CD4-positive, alpha-beta T cell treated with Interleukin-12 subunit alpha and Interleukin-12 subunit beta, for 1 hour (primary cell): ENCODE measurements at places on chromosomes 4 and X.

GRCh38 chr4:30720021-30720660, at the start of gene PCDH7:
PCDH7 (plus strand) TSS chr4:30720369; CDS start chr4:30721423, 1,054 bp downstream.
- no peak for DNase-seq

DNA sequence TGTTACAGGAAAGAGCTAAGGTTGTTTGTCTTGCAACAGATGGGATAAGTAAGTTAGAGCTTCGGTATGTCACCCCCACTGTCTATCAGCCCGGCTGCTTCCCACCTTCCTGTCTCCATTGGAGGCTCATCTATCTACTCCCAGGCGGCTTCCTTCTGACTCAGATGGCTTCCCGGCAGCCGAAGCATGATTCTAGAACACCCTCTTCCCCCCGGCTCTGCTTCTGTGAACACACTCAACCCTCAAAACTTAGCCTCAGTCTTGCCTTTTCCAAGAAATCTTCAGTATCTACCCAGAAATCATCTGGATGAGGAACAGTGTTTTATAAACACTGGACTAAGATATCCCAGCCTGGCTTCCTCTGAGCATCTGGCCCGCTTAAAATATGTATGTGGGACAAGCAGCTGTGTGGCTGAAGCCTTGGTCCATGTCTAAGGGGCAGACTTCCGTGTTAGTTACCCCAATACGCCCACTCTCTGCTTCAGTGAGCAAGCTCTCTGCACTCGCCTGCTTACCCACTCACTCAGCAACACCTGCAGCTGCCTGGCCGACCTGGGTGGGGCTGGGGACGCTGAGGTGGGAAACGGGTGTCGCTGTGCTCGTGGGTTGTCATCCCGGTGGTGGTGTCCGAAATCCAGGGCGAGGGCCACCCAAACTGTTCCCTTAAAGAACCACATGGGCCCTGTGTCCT, 12.0 kb upstream of the SLC2A9 start:
- DNase-seq = no peak

- no peak for DNase-seq
Observed at GRCh38 chr4:186912606-186913005, 188.9 kb upstream of the FAT1 start.

- no peak for DNase-seq
Observed at GRCh38 chr4:6647582-6648230, 7.2 kb downstream of the MRFAP1 start.

GRCh38 chrX:23332888-23333821, 1.5 kb upstream of the PTCHD1 start:
- no peak for DNase-seq

DNA sequence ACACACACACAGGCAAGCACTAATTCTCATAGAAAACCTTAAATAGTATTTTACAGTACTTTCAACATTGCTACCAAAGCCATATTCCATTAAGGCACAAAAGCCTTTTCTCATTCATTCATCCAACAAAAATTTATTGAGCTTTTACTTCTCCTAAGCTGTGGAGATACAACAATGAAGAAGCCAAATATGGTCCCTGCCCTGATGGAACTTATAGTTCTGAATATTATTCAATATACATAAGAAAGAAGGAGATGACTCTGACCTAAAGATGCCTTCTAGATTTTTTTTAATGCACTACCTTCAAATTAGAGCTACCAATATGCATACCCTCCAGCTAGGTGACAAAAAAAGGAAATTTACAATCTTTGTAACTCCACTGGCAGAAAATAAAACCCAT, 90.0 kb upstream of the WDR44 start:
- DNase-seq = no peak

DNA sequence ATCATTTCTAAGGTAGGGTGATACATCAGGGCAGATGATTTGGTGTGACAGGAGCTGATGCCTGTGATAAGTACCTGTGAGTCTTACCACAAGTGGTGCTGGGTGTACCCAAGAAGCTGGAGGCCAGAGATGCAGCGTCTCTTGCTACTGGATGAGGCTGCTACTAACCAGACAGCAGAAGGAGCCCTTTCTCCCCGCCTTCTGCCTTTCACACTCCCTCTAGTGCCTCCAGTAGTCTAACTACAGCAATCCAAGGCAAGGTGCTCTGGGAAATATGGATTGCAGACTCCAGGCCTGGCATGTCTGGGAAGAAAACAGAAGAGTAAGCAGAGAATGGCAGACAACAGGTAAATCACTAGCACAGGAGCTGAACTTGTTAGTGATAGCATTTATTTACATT, 470.8 kb downstream of the NKX6-1 start:
- DNase-seq = no peak
